ENCODE measurements at places on chromosomes 5 and 9. TPM values are rescaled to one million over a fixed set of nuclear protein-coding genes. Genes with fewer than 3 reads are reported as not detected.

The NR4A3 gene
- 0.07 TPM for total RNA-seq

The PLCXD3 gene
- 0.02 TPM for total RNA-seq

The KCNV2 gene
- not detected for total RNA-seq

The ERGIC1 gene
- 51.3 TPM for total RNA-seq

The CDH6 gene
- total RNA-seq = not detected

The AP3S1 gene
- 72.1 TPM for total RNA-seq

The PCDHA1 gene
- total RNA-seq = not detected

The FGF10 gene
- total RNA-seq = not detected

The ANKRD34B gene
- not detected for total RNA-seq

The EFNA5 gene
- total RNA-seq = not detected

The GABRA1 gene
- not detected for total RNA-seq

The CRB2 gene
- total RNA-seq = 1.2 TPM

The PDE6A gene
- total RNA-seq = not detected

The FRMD3 gene
- 0.51 TPM for total RNA-seq

The GPR107 gene
- 21.8 TPM for total RNA-seq

The ARRDC3 gene
- 42.1 TPM for total RNA-seq

The SH3GL2 gene
- total RNA-seq = not detected

The MYMK gene
- not detected for total RNA-seq

The ALDH7A1 gene
- 0.49 TPM for total RNA-seq

The SOHLH1 gene
- 0.29 TPM for total RNA-seq

The HCN1 gene
- not detected for total RNA-seq

The BAAT gene
- 0.27 TPM for total RNA-seq

The C5orf58 gene
- 2.4 TPM for total RNA-seq

The C9orf152 gene
- total RNA-seq = not detected

The RPS14 gene
- 3,523 TPM for total RNA-seq

The PCDHB9 gene
- total RNA-seq = not detected

The GPR151 gene
- not detected for total RNA-seq

The TAS2R1 gene
- total RNA-seq = not detected

The SKP1 gene
- 303 TPM for total RNA-seq

The STPG3 gene
- not detected for total RNA-seq

The GNA14 gene
- not detected for total RNA-seq

The MED27 gene
- 38.5 TPM for total RNA-seq

The MZB1 gene
- 0.31 TPM for total RNA-seq

The DDX4 gene
- total RNA-seq = not detected

The ANKRD31 gene
- total RNA-seq = 0.04 TPM

The ERMP1 gene
- 14.5 TPM for total RNA-seq

The TMEM232 gene
- 0.54 TPM for total RNA-seq
